Activated effector memory CD4-positive, alpha-beta T cell treated with anti-CD3 and anti-CD28 coated beads, Interleukin-2, amount 50 U/mL, for 16 hours (primary cell): ENCODE measurements at places on chromosomes 16 and 17.

- peak; percentile 12 for DNase-seq
Measured at GRCh38 chr16:20923876-20924275, 23.3 kb downstream of the LYRM1 start.

GRCh38 chr16:80518436-80518835 is 22.4 kb upstream of the DYNLRB2 start:
- DNase-seq, result no peak

GRCh38 chr17:8447799-8448198 is 12.1 kb downstream of the NDEL1 start:
- DNase-seq, result no peak

DNA sequence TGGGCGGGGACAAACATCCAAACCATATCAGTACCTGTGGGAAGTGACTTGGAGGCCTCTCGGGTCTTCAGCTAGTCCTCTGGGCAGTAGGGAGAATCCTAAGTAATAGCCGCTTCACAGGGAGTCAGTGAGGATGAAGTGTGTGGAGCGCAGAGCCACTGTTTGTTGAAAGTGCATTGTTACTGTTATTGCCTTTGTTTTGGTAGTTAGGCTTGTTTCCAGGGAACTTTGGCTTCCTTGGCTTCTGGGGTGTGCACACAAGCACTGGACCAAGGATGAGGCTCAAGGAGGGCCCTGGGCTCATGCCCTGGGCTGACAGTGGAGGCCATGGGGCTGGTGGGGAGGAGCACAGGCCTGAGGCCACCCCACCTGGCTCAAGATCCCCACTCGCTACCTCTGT is 141.6 kb downstream of the CLEC16A start:
- DNase-seq, result no peak

- DNase-seq, result no peak
Measured at GRCh38 chr17:41813152-41813680, 412 bp downstream of the FKBP10 start.

DNA sequence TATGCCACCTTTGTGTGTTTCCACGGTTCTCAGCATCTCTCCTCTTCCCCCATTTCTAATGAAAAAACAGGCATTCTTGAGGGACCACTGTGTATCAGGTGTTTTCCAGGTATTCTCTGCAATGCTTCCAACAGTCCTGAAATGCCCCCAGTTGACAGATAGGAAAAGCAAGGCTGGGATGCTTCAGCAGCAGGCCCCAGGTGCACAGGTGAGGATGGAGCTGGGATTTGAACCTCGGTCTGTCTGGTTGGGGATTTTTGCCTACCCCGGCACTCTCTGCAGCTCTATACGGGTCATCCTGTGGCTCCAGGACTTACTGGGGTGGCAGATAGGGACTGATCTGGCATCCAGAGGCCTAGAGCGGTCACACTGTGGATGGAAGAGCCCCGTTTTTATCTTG is 180.5 kb upstream of the GSE1 start:
- DNase-seq, result no peak

DNA sequence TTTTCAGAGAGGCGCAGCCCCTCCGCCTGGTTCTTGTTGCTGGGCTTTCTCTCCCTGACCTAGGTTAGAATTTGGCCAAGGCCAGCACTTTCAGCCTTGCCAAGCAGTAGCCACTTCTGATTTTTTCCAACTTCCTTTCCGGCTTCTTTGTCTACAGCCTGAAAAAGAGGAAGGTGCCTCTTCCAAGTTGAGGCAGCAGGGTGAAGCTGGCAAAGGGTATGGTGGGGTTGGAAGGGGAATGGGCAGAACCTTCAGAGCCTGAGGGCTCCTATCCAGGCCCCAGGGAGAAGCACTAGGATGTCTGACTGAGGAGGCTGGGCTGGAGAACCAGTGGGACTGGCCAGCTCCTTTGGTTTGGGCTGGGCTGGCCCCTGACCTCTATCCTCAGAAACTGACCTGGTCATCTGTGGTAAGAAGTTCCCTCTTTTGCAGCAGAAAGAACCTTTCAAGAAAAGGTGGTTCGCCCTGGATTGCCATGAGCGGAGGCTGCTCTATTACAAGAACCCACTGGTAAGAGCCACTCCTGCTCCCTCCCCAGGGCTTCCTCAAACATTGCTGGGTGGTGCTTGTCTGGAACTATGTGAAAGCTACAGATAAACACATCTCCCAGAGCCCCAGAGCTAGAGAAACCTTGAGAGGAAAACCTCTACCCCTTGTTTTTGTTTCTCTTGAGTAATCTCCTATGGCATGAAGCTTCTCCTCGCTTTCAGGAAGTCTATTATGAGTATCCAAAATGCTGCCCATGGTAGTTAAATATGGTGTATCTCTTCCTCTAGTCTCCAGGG is 16.6 kb upstream of the RNF135 start:
- DNase-seq, result peak; percentile 30

GRCh38 chr16:49737541-49737940 is 118.4 kb downstream of the ZNF423 start:
- no peak for DNase-seq

- no peak for DNase-seq
Measured at GRCh38 chr16:49955858-49956257, 69.2 kb upstream of the CNEP1R1 start.

DNA sequence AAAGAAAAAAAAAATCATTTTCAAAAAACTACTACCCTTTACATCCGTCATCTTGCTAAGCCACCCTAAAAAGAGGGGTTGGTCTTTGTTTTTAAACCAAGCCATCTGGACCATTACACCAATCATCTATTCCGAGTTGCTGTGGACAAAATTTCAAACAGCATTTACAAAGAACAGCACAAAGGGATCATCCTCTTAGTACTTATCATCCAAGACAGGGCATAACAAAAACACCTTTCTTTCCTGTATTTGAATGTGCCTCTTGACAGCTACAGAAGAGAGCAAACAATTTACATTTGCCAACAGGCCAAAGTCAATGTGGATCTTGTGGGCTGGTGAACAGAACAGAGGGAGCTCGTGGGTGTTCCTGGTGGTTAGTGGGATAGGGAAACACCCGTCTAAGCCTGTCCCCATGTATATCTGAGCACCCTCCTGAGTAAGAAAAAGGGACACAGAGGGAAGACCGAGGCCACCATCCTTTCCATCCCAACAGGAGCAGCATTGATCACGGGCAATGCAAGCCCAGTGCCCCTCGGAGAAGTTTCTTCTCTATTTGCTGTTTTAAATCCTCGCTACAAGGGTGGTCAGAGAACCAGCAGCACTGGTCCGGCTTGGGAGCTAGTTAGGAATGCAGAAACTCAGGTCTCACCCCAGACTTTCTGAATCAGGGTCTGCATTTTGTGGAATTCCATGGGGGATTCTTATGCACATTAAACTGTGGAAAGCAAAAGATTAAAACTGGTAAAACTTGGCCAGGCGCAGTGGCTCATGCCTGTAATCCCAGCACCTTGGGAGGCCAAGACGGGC is 1.9 kb downstream of the SLC39A11 start:
- no peak for DNase-seq

DNA sequence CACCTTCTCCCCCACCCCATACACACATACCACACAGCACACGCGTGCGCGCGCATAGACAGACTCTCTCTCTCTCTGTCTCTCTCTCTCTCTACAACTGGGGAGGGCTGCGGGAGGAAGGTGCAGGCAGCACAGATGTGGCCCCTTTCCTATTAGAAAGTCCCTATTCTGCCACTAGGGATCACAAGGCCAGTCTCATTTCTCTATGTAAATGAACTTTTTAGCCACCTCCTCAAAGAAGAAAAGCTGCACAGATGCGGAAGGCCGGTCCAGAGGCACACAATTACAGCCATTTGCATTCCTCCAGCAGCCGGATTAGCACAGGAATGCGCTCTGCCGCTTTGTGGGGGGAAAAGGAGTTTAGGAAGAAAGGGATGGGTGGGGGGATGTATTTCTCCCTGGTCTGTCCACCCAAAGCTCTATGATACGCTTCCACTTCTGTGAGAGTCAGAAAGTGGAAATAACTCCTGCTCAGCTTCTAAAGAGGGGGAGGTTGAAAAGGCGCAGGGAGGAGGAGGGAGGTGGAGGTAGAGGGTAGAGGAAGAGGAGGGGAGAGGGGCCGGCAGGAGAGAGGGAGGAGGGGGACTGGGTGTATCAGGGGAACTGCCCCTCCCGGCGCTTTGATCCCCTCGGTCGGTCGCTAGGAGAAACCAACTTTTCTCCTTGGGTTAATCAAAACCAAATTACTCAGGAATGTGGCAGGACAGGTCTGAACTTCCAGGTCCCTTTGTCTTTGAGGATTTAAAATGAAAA is 11.7 kb downstream of the ZFHX3 start:
- DNase-seq, result no peak

DNA sequence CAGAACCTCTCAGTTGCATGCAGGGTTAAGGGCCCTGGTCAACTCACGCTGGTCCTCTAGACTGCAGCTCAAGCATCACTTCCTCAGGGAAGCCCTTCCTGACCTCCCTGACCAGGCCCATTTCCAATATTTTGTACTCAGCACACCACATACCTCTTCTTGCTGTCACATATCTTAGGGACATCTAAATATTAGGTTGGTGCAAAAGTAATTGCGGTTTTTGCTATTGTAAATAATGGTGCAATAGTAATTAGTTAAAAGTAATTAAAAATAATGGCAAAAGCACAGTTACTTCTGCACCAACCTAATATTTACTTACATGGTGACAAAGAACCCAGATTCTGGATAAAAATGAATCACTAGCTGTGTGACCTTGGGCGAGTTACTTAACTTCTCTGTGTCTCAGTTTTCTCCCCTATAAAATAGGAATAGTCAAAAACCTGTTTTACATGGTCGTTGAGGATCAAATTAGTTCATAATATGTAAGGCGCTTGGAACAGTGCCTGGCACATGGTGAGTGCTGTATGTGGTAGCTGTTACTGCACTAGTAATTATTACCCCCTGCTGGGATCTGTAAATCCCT is 177.4 kb downstream of the PRKCB start:
- no peak for DNase-seq

DNA sequence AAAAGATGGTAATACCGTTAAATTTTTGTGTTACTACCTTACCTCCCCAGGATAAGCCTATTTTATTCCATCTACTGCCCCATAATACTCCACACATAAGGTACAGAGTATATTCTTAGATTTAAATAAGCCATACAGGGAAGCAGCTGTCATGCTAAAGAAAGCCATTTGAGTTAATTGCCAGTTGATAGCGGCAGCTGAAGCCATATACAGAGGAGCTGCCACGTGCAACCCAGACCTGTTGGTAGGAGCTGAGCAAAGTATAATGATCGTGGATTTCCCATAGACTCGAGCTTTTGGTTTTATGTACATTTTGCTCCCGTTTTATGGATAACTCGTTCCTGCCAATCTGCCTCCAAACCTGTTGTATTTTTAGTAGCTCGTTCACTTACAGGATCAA is 12.0 kb downstream of the CPSF4L start:
- no peak for DNase-seq

DNA sequence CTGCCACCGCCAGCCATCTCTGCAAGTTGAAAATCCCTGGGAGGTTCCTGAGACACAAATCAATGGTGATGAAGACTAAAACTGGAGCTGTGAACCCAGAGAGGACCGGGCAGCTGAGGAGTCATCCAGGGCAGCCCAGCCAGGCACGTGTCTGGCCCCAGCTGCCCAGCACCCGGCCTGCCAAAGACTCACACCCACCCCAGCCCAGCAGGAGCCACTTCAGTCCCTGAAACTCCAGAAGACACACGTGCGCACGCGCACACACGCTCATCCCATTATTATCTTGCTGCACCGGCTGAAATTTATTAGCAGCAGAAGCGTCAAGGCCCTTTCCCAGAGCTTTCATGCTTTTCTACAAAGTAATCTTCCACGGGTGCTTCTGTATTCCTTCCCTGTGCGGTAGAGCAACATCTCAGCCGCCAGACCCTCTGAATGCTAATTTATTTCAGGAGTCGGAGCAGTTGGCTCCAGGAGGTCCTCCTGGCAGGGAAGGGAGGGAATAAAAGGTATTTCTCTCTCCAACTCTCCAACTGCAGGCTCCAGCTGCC is 59.8 kb upstream of the RBFOX3 start:
- DNase-seq, result no peak

GRCh38 chr17:63960006-63960405 is 12.7 kb downstream of the SCN4A start:
- no peak for DNase-seq

DNA sequence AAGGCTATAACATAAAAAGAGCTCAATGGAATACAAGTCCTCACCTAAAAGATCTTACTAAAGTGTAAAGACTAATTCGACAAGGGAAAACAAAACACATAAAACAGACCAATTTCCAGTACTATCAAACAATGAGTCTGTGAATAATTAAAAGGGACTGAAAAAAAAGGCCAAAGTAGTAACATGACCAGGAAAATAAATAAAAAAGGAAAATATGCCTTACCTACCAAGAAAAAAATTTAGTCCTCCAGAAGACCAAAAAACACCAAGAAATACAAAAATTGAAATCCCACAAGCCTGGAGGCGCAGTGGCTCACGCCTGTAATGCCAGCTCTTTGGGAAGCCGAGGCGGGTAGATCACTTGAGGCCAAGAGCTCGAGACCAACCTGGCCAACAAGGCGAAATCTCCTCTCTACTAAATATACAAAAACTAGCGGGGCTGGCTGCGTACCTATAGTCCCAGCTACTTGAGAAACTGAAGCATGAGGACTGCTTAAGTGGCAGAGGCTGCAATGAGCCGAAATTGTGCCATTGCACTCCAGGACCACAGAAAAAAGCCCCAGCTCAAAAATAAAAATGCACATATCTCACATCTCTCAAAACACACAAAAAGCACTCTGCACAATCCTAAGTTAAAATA is 60.8 kb downstream of the TEX14 start:
- DNase-seq, result peak; percentile 77

DNA sequence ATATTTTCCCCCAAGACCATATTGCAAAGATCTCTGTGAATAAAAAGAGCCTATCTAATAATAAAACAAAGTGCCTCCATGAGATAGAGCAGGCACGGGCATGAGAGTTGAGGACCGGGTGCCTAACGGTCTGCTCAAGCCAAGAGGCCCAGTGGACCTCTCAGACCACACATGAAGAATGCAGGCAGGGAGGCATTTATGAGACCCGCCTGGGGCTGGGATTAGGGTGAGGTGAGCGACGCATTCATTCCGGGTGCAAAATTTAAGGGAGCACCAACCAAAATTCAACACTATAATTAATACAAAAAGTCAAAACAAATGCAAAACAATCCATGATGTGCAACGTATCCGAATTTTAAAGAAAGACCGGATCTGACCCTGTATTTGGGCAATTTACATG is 108.5 kb downstream of the MAF start:
- DNase-seq, result no peak

- no peak for DNase-seq
Measured at GRCh38 chr17:45809499-45809898, 25.4 kb downstream of the CRHR1 start.
